ENCODE measurements at places on chromosomes 6 and 20.

GRCh38 chr20:13639150-13639497 lies 392 bp upstream of the TASP1 start:
- peak; percentile 2 for DNase-seq

- DNase-seq, result no peak
Measured at GRCh38 chr20:35104685-35105295, 12.2 kb upstream of the TRPC4AP start.

- no peak for DNase-seq
Measured at GRCh38 chr6:99550046-99550748, 18.3 kb downstream of the CCNC start.

DNA sequence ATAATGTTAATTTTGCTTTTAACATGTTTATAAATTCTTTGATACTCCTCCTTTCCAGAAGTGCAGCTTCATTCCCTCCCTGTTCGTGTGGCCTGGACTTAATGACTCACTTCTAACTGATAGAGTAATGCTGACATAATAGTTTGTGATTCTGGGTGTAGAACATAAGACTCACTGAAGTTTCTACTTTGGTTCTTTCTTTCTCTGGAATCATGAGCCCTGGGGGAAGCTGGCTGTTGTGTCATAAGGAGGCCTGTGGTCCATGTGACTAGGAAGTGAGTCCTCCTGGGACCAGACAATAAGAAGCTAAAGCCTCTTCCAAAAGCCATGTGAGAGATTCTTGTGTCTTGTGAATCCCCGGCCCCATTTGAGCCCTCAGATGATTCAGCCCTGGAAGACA lies 30.5 kb upstream of the HLA-G start:
- DNase-seq, result no peak

DNA sequence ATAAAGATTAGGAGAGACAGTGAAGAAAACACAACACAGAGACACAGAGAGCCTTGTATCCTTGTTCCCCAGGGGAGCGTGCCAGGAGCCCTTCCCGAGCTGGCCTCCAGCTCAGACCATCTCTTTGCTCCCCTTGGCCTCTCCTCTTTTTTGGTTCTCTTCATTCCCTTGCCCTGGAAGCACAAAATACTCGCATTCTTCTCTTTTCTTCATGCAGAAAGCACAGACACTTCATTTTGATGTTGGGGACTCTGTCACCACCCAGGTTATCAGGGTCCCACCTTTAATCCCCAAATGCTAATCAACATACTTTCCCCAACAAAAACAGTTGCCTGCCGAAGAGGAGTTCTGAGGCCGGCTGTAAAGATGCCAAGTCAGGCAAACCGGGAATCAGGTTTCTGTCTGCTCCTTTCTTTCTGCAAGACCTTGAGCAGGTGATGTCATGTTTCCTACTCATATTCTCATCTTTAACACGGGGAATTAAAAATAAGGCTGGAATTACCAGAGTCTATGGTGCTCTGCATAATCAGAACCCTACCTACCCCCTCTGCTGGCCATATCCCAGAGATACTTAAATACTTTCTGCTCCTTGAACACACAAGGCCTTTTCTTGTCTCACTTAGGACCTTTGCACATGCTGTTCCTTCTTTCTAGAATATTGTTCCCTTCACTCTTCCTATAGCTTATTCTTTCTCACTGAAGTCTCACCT lies 21.7 kb downstream of the TGM6 start:
- peak; percentile 26 for DNase-seq

GRCh38 chr6:155241966-155242365 lies 21.8 kb upstream of the CLDN20 start:
- DNase-seq, result no peak

DNA sequence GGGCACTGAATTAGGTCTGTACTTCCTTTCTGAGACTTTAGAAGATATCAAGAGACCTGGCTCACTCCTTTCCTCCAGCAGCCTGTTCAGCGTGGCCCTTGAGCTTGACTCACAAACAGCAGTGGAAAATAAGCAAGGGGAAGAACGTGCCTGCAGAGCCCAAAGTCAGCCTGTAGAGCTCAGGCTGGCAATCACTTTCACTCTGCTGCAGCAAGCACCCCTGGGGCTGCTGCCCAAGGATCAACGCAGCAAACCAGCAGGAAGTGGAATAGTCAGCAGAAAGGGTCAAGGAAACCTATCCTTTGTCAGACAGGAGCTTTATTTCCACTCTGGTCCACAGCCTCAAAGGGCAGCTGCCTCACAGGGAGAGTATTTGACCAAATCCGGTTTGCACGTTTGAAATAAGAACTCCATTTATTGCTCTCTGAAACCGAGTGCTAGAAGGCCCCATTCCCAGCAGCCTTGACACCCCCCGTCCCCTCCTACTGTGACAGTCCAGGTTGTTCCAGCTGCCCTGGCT lies 77.4 kb downstream of the PRDM1 start:
- DNase-seq, result no peak

GRCh38 chr20:8876366-8876765 lies 192.5 kb upstream of the PLCB4 start:
- DNase-seq, result no peak

- DNase-seq, result peak; percentile 82
Measured at GRCh38 chr6:72748759-72749158, 126.9 kb downstream of the KCNQ5 start.

GRCh38 chr6:108117427-108118358 lies 43.2 kb upstream of the OSTM1 start:
- peak; percentile 52 for DNase-seq

- no peak for DNase-seq
Measured at GRCh38 chr6:3848925-3849605, at the start of gene FAM50B. Gene FAM50B, plus strand, starts transcription at chr6:3849373. Its CDS starts 439 bp downstream, at chr6:3849812.

All from ACHN (cell line).